ENCODE measurements at places on chromosomes 12 and 14.

- DNase-seq: no peak
Observed at GRCh38 chr12:75550401-75551240, 39.2 kb upstream of the KRR1 start.

- DNase-seq: no peak
Observed at GRCh38 chr12:132238884-132239283, 90.5 kb downstream of the GALNT9 start.

GRCh38 chr12:63496654-63497053 lies 171.6 kb downstream of the DPY19L2 start:
- no peak for DNase-seq

DNA sequence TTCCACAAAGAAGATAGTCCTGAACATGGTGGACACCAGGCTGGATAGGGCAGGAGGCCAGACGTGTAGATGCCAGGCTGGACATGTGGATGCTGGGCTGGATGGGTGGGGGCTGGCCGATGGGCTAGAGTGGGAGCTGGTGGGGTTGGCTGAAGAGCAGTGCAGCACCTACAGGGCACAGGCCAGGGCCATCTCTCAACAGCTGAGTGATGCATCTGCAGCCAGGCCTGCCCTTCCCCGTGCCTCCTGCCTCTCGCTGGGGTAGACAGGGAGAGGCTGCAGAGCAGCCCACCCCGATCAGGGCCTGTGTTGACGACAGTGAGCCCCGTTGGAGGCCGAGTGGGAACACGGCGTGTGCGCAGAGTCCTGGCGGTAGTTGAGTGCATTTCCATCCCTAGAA lies 39.3 kb downstream of the EP400 start:
- no peak for DNase-seq

DNA sequence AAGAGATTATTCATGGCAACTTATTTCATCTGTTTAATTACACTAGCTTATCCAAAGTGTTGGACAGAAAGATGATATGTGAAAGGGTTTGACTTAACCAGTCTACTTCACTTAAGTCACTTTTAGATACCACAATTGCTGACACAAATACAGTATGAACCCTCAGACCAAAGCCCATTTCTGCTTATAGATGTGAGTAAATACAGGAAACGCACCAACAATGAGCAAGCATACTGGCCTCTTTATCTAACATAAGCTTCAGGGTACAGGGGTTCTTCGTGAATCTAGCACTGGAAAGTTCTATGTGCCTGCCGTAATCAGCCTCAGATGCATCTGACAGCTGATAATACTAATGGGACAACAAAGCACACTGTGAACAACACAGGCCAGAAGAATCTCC lies 209.6 kb downstream of the MED13L start:
- no peak for DNase-seq

DNA sequence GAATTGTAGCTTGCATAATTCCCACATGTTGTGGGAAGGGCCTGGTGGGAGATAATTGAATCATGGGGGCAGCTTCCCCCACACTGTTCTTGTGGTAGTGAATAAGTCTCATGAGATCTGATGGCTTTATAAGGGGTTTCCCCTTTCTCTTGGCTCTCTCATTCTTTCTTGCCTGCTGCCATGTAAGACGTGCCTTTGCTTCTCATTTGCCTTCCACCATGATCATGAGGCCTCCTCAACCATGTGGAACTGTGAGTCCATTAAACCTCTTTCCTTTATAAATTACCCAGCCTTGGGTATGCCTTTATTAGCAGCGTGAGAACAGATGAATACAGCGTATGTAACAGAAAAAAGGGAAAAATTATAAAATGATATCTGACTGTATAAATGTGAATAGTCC lies 21.1 kb downstream of the C12orf71 start:
- no peak for DNase-seq

GRCh38 chr12:118312578-118312977 lies 60.1 kb downstream of the TAOK3 start:
- no peak for DNase-seq

Measured in stimulated activated CD4-positive, alpha-beta T cell treated with anti-CD3 and anti-CD28 coated beads, Interleukin-12 subunit alpha, Interleukin-12 subunit beta, amount 100 ng/mL, for 24 hours (primary cell).